Umbilical cord (tissue), 2 donors: ENCODE measurements at places on chromosomes 6 and 20. TPM values are rescaled to one million over a fixed set of nuclear protein-coding genes. Genes with fewer than 3 reads are reported as not detected.

DNA sequence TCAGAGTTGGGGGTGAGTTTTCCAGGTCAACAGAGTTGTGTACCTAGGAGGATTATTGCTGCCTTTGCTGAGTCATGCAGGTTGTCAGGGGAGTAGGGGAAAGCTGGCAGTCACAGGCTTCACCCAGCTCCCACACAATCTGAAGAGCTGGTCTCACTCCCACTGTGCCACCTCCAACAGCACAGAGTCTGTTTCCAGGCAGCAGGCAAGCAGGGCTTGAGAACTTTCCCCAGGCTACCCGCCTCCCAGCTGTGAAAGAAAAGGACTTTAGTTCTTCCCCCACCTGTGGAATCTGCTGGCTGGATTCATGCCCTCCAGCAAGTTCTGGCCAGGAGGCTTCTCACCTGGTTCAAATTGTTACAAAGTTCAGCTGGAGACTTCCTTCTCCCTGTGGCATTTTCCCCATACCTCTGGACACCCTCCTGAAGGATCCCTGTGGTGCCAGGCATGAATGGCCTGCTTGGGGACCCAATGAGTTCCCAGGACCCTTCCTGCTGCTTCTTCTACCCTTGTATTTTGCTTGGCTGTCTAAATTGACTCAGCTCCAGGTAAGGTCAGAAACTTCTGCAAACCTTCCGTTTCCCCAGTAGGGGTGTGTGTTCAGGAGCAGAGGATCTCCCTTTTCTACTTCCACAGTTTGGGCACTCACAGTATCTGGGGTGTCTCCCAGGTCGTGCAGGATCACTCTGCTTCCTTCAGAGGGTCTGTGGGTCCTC, 378.1 kb upstream of the MAN1A1 start:
- no peak for DNase-seq

Gene SF3B5
- total RNA-seq = 54.7 TPM

Gene TAP2
- 13.5 TPM for total RNA-seq

Gene MAP7
- 2.6 TPM for total RNA-seq

Gene CDSN
- total RNA-seq = 2.4 TPM

DNA sequence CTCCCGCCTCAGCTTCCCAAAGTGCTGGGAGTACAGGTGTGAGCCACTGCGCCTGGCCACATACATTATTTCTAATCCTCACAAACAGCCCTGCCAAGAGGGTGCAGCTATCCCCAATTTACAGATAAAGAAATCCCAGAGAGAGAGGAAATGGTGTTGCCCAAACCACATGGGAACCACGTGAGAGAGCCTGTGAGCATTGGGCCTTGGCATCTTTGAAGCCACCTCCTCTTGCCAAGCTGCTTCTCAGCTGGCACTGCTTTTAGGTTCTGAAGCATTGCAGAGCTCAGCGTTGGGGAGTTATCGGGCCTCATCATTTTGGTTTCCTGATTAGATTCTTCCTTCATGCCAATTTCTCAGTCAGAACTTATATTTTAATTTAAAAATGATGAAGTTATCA, 80.3 kb downstream of the CTNNBL1 start:
- DNase-seq = no peak

Gene ISM1
- 6.7 TPM for total RNA-seq

Gene MEP1A
- 2.2 TPM for total RNA-seq
